ENCODE measurements at places on chromosomes 7 and 10. TPM values are rescaled to one million over a fixed set of nuclear protein-coding genes. Genes with fewer than 3 reads are reported as not detected.

DNA sequence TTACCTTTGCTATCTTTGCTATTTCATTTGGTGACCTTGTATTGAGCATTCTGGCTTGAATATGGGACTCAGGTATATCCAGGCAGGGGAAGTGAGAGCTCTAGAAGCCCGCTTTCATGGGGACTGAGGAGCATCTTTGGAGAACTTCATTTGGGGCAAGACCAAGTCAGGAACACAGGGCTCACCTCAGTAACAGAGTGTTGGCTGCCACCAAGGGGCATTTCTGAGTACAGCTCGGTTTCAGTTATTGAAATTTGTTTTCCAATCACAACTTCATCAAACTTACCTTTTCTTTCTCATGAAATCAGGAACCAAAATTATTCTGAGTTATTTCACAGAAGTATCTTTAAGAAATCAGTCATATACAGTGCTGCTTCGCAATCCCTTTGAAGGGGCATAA lies 337.2 kb downstream of the C7orf25 start:
- H3K4me1 ChIP-seq = no peaks in the 10 kb centered on the region
- H3K27me3 ChIP-seq = no peaks in the 10 kb centered on the region
- no peak overlapping the region for H3K27ac ChIP-seq
- no peaks in the 10 kb centered on the region for H3K36me3 ChIP-seq

- peaks cover 4% of the 10 kb centered on the region for H3K36me3 ChIP-seq
- H3K27me3 ChIP-seq = no peaks in the 10 kb centered on the region
- no peaks in the 10 kb centered on the region for H3K4me1 ChIP-seq
- H3K4me3 ChIP-seq = no peak overlapping the region
- H3K27ac ChIP-seq = no peak overlapping the region
Observed at GRCh38 chr7:87032604-87033339, 26.7 kb downstream of the ELAPOR2 start.

- no peak overlapping the region for H3K27ac ChIP-seq
- DNase-seq = no peak
- H3K4me3 ChIP-seq = no peak overlapping the region
- H3K27me3 ChIP-seq = no peaks in the 10 kb centered on the region
- no peaks in the 10 kb centered on the region for H3K4me1 ChIP-seq
Observed at GRCh38 chr7:120468611-120469010, 195.6 kb downstream of the KCND2 start.

DNA sequence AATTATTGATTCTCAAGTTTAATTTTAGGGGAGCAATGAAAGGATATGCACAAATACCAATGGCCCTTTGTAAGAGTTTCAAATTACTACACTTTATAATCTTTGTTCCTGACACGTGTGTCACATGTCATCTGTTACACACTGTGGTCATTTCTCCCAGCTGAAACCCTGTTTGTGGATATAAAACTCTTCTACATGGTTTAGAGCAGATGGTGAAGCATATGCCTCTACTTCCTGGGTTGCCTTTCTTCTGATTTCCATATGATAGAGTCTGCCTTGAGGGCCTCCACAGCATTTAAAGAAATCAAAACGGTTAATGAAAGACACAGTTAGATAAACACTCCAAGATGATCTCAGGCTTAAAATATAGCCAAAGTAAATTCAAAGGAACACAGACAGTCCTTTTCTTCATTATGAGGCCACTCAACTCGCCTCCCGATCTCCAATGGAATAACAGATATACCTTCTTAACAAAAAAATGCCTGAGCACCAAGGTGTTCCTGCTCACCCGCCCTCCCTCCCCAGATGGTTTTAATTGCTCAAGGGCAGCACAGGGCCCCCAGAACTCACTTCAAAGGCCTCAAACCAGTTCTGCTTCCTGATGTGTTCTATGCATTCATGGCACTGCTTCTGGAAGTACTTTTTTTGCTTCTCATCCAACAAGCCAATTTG lies 75.0 kb downstream of the CPVL start:
- DNase-seq = no peak
- no peaks in the 10 kb centered on the region for H3K27me3 ChIP-seq
- H3K27ac ChIP-seq = no peak overlapping the region
- H3K36me3 ChIP-seq = no peaks in the 10 kb centered on the region
- H3K4me1 ChIP-seq = no peaks in the 10 kb centered on the region

- H3K27ac ChIP-seq = no peak overlapping the region
- no peak overlapping the region for H3K4me3 ChIP-seq
- DNase-seq = no peak
- H3K4me1 ChIP-seq = no peaks in the 10 kb centered on the region
- H3K36me3 ChIP-seq = no peaks in the 10 kb centered on the region
Observed at GRCh38 chr7:34539003-34539402, 119.0 kb upstream of the NPSR1 start.

DNA sequence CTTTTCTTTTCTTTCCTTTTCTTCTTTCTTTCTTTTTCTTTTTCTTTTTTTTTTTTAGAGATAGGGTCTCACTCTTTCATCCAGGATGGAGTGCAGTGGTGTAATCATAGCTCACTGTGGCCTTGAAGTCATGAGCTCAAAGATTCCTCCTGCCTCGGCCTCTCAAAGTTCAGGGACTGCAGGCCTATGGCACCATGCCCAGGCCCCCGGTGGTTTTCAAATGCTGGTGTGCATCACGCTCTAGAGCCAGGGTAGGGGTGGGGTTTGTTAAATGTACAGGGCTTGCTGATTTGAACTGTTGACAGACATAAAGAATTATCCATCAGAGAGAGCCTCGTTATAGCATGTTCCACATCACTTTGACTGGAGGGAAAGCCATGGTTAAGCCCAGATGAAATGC lies 5.8 kb downstream of the MINDY4 start:
- no peak for DNase-seq
- no peak overlapping the region for H3K4me3 ChIP-seq
- peaks cover 2% of the 10 kb centered on the region for H3K36me3 ChIP-seq
- no peaks in the 10 kb centered on the region for H3K27me3 ChIP-seq

DNA sequence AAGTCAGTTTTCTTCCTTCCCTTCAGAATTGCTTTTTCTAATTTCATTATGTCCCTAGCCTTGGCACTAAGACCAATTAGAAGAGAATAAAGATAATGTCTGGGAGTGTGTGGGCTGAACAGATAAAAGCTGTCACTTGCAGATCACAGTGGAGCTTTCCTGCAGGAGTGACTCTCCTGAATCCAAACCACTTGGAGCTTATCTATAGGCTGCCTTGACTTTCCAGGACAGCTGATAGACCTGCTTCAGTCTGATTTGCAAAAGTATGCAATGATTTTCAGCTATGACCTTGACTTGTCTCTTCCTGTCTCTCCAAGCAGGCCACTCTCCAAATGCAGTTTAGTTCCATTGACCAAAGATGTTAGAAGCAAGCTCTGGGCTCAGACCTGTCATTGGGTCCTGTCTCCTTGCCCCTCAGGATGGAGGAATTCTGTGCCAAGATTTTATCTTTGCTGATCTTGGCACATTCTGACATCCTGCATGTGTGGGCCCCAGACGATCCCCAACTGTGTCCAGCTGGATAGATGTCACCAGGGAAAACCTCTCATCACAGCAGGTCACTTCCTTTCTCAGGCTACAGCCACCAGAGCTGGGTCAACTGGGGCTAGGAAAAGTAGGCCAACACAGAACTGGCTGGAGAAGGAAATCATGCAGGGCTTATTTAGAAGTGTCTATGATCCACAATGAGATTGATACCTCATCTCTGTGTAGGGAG lies 120.9 kb upstream of the ZNF438 start:
- H3K36me3 ChIP-seq = no peaks in the 10 kb centered on the region
- H3K27ac ChIP-seq = no peak overlapping the region
- H3K4me3 ChIP-seq = no peak overlapping the region

GRCh38 chr10:71719042-71719441 lies 536 bp downstream of the C10orf105 start:
- H3K36me3 ChIP-seq = no peaks in the 10 kb centered on the region
- H3K4me3 ChIP-seq = no peak overlapping the region
- DNase-seq = no peak
- peaks cover 37% of the 10 kb centered on the region for H3K4me1 ChIP-seq

GRCh38 chr10:132521466-132522102 lies 16.0 kb upstream of the INPP5A start:
- no peak overlapping the region for H3K4me3 ChIP-seq
- no peak for DNase-seq
- no peaks in the 10 kb centered on the region for H3K36me3 ChIP-seq
- no peak overlapping the region for H3K27ac ChIP-seq
- no peaks in the 10 kb centered on the region for H3K4me1 ChIP-seq

GPR26 gene
- total RNA-seq = not detected

MINDY4 gene
- 1.6 TPM for total RNA-seq

All from activated CD4-positive, alpha-beta memory T cell treated with anti-CD3 and anti-CD28 coated beads for 36 hours (primary cell).